ENCODE measurements at places on chromosomes 3 and 15. TPM values are rescaled to one million over a fixed set of nuclear protein-coding genes. Genes with fewer than 3 reads are reported as not detected.

Gene IDH3A
- polyA plus RNA-seq, result 62.1 TPM

Gene IQCB1
- 28.6 TPM for polyA plus RNA-seq

Gene LIPC
- polyA plus RNA-seq, result 0.95 TPM

Gene PARP9
- polyA plus RNA-seq, result 18.7 TPM

Gene CYP11A1
- not detected for polyA plus RNA-seq

Gene AHSG
- not detected for polyA plus RNA-seq

Gene FAM81A
- polyA plus RNA-seq, result 0.26 TPM

Gene ADAMTSL3
- polyA plus RNA-seq, result not detected

Gene SPSB4
- polyA plus RNA-seq, result not detected

Gene FOXB1
- polyA plus RNA-seq, result not detected

Gene PEX5L
- not detected for polyA plus RNA-seq

Gene C2CD4A
- polyA plus RNA-seq, result not detected
